Fibroblast of villous mesenchyme (primary cell): ENCODE measurements at places on chromosomes 2 and 18. TPM values are rescaled to one million over a fixed set of nuclear protein-coding genes. Genes with fewer than 3 reads are reported as not detected.

The UGT1A4 gene
- not detected in 2 replicates for total RNA-seq

The MAL gene
- not detected in 2 replicates for total RNA-seq

The KIAA2012 gene
- under 0.01 TPM in 2 replicates for total RNA-seq

The TFPI gene
- 110 and 126 TPM in 2 replicates for total RNA-seq

The FZD7 gene
- total RNA-seq = 14.7 and 43.8 TPM in 2 replicates

The NEB gene
- total RNA-seq = under 0.01 TPM in 2 replicates

The CTLA4 gene
- total RNA-seq = not detected in 2 replicates

The ALPP gene
- not detected in 2 replicates for total RNA-seq

The SCN1A gene
- total RNA-seq = under 0.01 TPM in 1 of 2 replicates, not detected in the other

The PSMA8 gene
- not detected in 2 replicates for total RNA-seq

The AGBL5 gene
- total RNA-seq = 27.7 and 35.0 TPM in 2 replicates

The CNGA3 gene
- not detected in 2 replicates for total RNA-seq

The HOXD1 gene
- under 0.01 and 0.32 TPM in 2 replicates for total RNA-seq

The ERFE gene
- 0.86 and 2.9 TPM in 2 replicates for total RNA-seq

The CSRNP3 gene
- total RNA-seq = 2.6 and 2.9 TPM in 2 replicates

The SAG gene
- total RNA-seq = not detected in 2 replicates

The FKBP1B gene
- total RNA-seq = 6.0 and 9.3 TPM in 2 replicates

The GYPC gene
- total RNA-seq = 161 TPM in 2 replicates

The COBLL1 gene
- 13.4 and 15.5 TPM in 2 replicates for total RNA-seq

The LONRF2 gene
- 0.32 and 1.3 TPM in 2 replicates for total RNA-seq

The DYNAP gene
- not detected in 2 replicates for total RNA-seq

The PDCD1 gene
- total RNA-seq = not detected in 2 replicates

The MLPH gene
- total RNA-seq = 29.3 and 40.6 TPM in 2 replicates

The FBXO48 gene
- total RNA-seq = 0.32 and 0.86 TPM in 2 replicates

The SULT6B1 gene
- not detected in 2 replicates for total RNA-seq

The CPS1 gene
- total RNA-seq = 19.3 and 21.6 TPM in 2 replicates

The PROKR1 gene
- total RNA-seq = not detected in 2 replicates

The TMEM163 gene
- not detected in 2 replicates for total RNA-seq

The CCDC138 gene
- 4.2 and 9.1 TPM in 2 replicates for total RNA-seq

The LRRC30 gene
- total RNA-seq = not detected in 2 replicates
